ENCODE measurements at places on chromosomes 7 and 10.

- DNase-seq: no peak
Measured at GRCh38 chr7:151426904-151427704, 12.8 kb downstream of the CRYGN start.

- DNase-seq: peak; percentile 72
Measured at GRCh38 chr10:95374597-95375209, 83.9 kb upstream of the PDLIM1 start.

DNA sequence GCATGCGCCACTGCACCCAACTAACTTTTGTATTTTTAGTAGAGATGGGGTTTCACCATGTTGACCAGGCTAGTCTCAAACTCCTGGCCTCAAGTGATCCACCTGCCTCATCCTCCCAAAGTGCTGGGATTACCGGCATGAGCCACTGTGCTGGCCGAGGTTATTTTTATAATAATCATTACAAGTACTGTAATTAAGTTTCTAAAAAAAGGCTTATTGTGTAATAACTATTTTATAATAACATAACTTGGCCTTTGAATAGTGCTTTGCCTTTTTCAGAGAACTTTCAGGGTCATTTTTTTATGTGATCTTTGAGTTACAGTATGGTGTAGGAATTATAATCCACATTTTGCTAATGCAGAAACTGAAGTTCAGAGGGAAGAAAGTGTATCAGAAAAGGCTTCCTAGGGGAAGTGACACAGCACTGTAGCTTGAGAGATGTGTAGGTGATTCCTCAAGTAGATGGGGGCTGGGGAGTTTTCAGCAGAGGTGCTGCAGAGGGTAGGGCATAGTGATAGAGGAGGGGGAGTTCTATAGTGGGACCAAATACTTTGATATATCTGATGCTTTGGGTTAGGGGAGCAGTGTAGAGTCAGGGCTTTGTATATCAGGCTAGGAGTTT lies 9.2 kb upstream of the SYPL1 start:
- DNase-seq: no peak

- DNase-seq: no peak
Measured at GRCh38 chr10:1559761-1560160, 177.6 kb downstream of the ADARB2 start.

DNA sequence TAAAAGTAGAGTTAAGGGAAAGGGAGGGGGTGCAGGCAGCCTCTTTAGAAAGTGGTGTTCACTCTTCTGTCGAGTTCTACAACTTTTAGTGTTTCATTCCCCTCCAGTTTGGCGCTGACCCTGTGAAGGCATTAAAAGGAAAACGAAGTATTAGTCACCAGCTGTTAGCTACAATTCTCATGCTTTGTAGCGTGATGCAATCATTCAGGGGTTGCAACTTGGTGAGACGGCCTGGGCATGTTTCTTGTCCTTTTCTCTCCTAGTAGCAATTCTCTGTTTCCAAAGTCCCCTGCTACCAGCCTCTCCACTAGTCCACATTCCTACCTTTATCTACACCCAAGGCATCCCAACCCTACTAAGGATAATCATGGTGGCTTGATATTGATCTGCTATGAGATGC lies 33.7 kb upstream of the DGKI start:
- no peak for DNase-seq

Measured in AG08396 (cell line).